ENCODE measurements at places on chromosomes 3 and 15. TPM values are rescaled to one million over a fixed set of nuclear protein-coding genes. Genes with fewer than 3 reads are reported as not detected.
A peak's percentile ranks its signal among the peaks of the same experiment; 100 is the strongest.

- peak; percentile 63 for DNase-seq
Measured at GRCh38 chr3:195558602-195559001, 15.5 kb upstream of the PPP1R2 start.

GRCh38 chr15:40275954-40276353 is 6.9 kb downstream of the ANKRD63 start:
- DNase-seq, result no peak

DNA sequence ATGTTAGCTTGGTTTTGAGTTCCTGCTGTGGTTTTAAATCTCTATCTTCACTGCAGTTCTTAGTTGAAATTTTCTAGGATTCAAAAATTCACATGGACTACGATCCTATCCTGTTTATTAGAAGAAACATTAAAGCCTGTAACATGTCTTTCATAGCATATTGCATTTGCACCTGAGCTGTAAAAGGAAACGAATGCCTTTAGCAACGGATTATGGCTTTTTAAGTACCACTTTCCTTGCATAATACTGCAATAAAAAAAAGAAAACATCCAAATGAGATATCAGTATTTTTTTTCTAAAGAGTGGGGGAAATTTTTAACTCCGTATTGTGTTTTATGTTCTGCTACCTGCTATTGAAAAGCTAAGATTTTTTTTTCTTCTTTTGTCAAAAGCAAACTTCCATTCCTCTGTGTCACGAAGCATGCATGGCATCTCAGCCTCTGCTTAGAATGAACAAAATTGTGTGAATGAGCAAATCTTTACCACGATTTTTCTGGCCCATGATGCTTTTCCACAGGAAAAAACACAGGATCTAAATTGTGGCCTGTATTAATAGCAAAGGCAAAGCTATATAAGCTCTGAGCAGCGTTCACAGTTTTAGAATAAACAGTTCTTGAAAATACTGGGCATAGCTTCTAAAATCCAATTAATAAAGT is 110.0 kb upstream of the CDIN1 start:
- peak; percentile 27 for DNase-seq

DNA sequence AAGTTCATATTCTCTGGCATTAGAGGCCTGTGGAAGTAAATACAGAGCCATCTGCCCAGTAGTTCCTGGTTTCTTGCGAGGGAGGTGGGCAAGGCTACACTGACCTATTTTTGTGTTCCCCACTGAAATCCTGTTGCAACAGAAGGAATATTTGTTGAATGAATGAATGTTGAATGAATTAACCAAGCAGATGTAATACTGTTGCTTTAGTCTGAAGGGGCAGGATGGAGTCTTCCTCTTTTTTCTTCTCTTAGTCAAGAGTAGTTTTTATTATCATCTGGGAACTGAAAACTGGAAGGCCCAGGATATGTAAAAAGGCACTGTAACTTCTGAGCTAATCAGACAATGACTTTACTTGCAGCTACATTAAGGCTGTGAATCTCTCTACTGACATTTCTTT is 17.1 kb downstream of the BLOC1S6 start:
- no peak for DNase-seq

DNA sequence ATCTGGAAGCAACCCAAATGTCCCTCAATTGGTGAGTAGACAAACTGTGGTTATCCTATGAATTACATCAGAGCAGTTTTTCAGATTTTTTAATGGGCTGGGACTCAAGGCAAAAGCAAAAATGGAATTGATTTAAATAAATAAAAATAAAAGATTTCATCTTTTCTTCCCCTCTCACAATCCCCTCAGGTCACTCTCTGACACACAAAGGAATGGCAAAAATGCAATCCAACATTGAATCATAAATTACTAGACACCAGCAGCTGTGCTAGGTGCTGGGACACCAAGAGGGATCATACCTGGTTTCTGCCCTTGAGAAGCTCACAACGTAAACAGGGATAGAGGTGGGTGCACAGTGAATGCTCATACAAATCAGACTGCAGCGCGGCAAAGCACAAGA is 58.8 kb downstream of the CPN2 start:
- DNase-seq, result no peak

DNA sequence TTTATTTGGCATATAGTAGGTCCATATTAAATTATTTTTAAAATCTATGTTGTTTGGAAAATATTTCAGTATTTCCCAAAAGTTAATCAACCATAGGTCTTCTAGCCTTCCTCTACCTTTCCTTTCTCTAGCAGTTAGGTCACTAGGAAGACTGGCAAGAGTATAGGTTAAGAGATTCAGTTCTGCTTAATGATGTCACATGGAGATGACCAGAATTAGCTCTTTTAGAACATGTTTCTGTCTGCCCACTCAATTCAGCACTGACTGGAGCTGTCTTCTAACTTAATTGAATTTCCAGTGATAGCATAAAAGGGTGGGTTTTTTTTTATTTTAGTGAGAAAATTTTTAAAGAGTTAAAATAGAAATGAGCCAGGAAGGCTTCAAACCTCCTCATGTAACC is 23.8 kb upstream of the ZBED2 start:
- no peak for DNase-seq

DNA sequence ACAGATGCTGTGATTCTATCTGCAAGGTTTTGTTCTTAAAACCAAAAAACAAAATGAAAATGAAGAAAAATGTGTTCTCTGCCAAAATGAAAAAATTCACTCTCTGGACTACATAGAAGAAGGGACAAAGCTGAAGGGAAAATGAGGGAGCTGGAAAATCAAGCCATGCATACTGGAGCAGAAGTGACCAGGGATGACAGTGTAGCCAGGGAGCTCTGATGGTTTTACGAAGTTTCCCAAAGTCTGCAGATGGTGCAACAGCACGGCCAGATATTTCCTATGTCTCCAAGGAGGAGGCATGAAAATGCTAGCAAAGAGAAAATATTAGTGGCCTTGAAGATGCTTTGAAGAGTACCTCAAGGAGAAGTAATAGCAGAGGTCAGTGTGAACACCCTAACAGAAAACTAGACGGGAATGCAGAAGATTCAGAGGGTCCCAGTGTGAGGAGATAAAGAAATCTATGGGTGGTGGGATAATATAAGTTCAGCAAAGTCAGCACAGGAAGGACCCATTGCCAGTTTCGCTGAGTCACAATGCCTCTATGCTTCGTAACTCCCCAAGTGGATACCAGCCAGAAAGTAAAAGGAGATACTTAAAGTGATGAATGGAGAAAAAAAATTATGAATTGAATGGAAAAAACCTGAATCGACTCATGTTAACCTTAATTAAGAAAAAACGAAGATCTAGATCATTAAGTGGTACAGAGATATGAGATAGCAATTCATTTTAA is 39.0 kb upstream of the POMGNT2 start:
- peak; percentile 76 for DNase-seq

GRCh38 chr3:69750549-69750948 is 11.3 kb downstream of the MITF start:
- no peak for DNase-seq

GRCh38 chr3:158313338-158313927 is 203.5 kb downstream of the RSRC1 start:
- DNase-seq, result peak; percentile 53

GRCh38 chr3:187026317-187026670 is 96.0 kb downstream of the ST6GAL1 start:
- DNase-seq, result no peak

- DNase-seq, result no peak
Measured at GRCh38 chr15:74293021-74293810, 57.1 kb downstream of the CCDC33 start.

DNA sequence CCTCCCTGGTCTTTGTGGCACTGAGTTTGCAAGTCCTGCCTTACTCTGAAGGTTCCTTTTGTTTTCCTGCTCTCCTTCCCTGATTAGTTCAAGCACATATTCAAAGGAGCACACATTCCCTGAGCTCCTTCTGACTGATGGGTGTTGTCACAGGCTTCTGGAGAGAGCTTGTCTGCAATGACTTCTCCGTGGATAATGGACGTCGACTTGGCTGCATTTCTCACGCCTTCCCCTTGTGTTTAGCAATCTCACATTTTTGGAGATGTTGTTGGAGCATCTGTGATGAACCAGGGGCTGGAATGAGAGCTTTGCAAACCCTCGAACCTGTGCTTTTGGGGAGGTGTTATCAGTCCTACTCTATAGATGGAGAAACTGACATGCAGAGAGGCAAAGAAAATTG is 375.4 kb upstream of the PROK2 start:
- no peak for DNase-seq

GRCh38 chr3:21526461-21526860 is 224.5 kb downstream of the ZNF385D start:
- no peak for DNase-seq

- no peak for DNase-seq
Measured at GRCh38 chr15:73361337-73361736, 7.4 kb downstream of the HCN4 start.

GRCh38 chr3:84082726-84083125 is 876.1 kb upstream of the CADM2 start:
- DNase-seq, result no peak

- DNase-seq, result no peak
Measured at GRCh38 chr3:170470063-170471016, 51.7 kb downstream of the CLDN11 start.

- peak; percentile 66 for DNase-seq
Measured at GRCh38 chr3:159929171-159930141, 59.2 kb upstream of the IL12A start.

DNA sequence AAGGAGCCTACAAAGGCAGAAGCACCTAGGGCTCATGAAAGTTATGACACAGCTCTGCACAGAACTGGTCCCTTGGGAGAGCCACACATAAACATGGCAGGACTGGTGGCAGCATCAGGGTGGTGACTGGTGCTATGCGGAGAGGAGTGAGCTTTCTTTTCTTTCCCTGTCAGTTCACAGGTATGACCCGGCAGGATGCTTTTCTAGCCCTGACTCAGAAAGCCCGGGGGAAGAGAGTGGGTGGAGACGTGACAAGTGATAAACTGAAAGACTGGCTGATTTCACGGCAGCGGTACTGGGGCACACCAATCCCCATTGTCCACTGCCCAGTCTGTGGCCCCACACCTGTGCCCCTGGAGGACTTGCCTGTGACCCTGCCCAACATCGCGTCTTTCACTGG is 103.0 kb downstream of the LARS2 start:
- DNase-seq, result no peak

DNA sequence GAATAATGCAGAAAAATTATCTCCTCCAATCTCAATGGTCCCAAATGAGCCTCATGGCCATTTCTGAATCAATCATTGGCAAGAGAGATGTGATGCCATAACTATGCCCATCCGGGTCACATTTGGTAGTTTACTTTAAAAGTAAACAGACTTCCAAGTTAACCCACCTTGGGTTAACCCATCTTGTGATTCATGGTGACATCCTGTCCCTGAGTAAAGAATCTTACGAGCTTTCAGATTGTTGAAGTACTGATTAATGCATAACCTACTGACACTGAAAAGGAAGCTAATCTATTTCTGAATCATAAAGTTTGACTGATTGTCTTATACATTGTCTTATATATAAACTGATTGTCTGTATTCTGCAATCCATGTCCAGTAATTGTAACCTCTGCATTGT is 467.2 kb upstream of the AGTR1 start:
- no peak for DNase-seq

DNA sequence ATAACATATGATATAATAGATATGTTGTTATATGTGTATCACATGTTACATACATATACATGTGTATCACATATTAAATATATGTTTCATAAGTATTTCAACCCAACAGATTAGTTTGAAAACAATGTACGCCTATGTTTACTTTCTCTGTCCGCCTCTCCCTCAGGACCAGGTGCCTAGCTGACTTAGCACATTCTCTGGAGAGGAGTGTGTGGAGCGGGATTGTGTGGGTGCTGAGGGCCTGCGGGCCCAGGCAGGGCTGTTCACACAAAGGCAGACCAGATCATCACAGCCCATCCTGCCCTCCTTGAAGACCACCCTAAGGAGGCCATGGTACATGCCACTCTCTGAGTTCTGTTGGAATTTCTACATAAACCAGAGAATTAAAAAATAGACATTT is 81.0 kb downstream of the PLXNA1 start:
- DNase-seq, result no peak

- no peak for DNase-seq
Measured at GRCh38 chr15:27336676-27337075, 365.7 kb downstream of the GABRG3 start.

GRCh38 chr15:78977091-78977571 is 32.3 kb upstream of the CTSH start:
- DNase-seq, result no peak

Gene CIB2
- 63.4 TPM for total RNA-seq

Gene ALDH1L1
- 1.3 TPM for total RNA-seq

Gene BUB1B
- 157 TPM for total RNA-seq

Gene SNTN
- total RNA-seq, result 0.24 TPM

Gene CIP2A
- total RNA-seq, result 4.1 TPM

Gene DENND4A
- total RNA-seq, result 4.7 TPM

Gene CD200R1L
- total RNA-seq, result not detected

Data from cardiac muscle cell (in vitro differentiated cells and primary cell).